Stimulated activated CD8-positive, alpha-beta memory T cell treated with anti-CD3 and anti-CD28 coated beads, Interleukin-7, amount 100 ng/mL, for 1 hour (primary cell): ENCODE measurements at places on chromosomes 11 and 22.

- no peak for DNase-seq
Observed at GRCh38 chr11:83122050-83122449, 34.9 kb upstream of the PCF11 start.

GRCh38 chr11:44282620-44283019 lies 27.3 kb downstream of the ALX4 start:
- DNase-seq: no peak

- no peak for DNase-seq
Observed at GRCh38 chr22:47449508-47450270, 687.2 kb downstream of the TBC1D22A start.

DNA sequence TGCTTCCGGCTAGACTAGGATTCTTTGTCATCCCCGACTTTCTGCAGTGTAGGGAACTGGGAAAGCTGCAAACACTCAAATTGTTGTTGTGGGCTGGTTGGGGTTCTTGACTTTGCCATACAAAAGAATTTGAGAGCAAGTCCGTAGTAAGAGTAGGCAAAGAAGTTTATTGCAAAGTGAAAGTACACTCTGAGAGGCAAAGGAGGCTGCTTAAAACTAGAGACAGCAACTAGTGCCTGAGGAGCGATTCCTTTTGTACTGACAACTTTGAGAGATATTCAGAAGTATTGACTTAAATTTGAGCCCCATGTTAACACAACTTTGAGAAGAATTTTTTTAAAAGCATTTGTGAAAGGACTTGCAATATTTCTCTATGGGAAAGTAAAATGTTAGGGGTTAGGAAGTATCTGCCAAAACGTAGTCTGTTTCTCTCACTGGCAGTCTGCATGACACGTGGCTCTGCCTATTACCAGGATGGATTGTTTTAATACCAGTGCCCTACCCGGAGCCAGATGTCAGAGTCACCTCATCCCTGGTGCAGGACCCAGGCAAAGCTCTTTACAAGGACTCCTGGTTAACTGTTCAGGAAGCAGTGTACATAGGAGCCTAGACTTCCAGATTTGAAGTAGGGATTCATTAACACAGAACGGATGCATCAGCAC lies 85.0 kb upstream of the CLPB start:
- DNase-seq: no peak

GRCh38 chr11:22807391-22807790 lies 22.2 kb downstream of the SVIP start:
- no peak for DNase-seq

DNA sequence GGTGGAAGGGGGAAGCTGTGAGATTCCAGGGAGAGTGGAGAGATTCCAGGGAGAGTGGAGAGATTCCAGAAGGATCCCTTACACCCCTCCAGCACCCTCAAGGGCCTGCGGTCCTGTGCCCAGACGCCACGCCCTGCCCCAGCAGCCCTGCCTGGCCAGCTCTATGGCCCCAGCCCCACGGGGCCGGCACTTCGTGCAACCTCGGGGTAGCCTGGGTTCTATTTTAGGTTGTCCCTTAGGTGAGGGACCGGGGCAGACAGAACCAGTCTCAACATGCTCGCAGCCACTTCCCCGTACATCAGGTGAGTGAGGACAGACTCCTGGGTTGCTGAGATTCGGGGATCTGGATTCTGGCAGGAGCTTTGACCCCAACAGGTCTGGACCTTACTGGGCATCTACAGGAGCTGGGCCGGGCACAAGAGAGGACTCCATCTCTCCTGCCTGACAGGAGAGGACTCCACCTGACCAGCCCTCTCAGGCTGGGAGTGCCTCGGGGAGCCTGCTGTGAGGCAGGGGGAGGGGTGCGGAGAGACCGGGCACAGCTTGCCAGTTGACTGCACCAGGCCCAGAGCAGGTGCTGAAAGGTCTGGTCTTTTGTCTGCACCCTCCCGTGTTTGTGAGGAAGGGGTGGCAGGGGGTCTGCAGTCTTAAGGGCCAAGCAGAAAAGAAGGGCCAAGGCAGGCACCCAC lies 8.5 kb upstream of the ADORA2A start:
- no peak for DNase-seq

DNA sequence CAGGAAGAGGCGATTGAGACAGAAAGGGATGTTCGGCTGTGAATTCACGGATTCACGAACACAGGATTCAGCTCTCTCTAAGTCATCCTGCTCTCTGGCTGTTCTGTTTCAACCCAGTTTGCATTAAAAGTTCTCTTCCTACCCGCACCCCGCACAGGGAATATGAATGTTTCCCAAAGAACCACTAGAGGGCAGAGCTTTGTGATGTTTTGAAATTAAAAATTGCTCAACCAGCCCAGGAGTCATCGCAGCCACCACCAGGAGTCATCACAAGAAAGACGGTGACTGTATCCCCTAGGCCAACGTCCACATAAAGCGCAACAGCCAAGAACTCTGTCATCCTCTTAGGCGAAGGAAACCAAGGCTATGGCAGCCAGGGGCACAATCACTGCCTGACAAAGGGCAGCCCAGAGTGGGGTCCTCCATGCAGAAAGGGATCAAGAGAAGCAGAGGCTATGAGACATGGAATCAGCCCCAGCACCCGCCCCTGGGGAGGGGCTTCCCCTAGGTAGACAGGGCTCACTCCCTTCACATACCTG lies 122.4 kb downstream of the WT1 start:
- DNase-seq: no peak

DNA sequence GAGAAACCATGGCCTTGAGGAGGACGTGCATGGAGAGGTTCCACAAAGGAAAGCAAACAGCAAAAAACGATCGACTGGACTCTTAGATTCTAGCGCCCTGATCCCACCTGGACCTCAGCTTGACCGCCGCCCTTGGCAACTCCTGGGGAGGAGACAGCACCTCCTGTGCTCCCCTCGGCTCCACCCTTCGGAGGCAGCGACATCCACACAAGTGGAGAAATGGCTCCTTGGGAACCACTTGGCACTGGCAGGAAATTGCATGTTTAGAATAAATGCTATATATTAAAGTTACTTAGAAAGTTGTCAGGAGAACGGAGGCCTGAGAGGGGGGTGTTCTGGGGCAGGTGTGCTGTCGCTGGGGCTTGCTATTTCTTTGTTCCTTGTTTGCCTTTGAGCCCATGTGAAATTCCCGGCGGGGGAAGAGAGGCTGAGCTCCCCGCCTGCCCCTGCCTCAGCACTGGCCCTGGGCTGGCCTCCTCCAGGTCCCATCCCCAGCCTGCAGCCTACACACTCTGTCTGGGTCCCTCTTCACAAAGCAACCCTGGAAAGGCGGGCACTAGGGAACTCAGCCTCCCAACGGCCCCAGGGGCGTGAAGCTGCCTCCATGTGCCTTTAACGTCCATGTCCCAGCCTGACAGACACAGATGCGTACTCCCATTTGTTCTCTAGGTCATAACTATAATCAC lies 395.3 kb downstream of the BRD1 start:
- DNase-seq: no peak

- DNase-seq: no peak
Observed at GRCh38 chr11:33976495-33977199, 74.9 kb upstream of the CAPRIN1 start.

DNA sequence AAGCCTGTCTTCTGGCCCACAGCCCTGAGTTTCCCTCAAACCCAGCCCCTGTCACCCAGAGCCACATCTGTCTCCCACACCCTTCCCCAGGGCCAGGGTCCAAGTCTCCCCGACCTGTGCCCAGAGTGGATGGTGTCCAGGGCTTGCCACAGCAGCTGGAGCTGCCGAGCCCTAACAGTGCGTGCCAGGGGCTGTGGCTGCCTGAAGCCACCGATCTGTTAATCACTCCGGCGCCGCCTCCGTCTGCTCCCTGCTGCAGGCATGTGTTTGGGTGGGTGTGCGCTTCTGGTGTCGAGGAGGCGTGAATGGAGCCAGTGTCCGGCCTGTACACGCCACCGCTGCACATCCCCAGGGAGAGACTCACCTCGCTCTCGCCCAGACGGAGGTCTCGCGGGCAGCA lies 26.1 kb downstream of the SHISAL1 start:
- DNase-seq: no peak

GRCh38 chr11:88013508-88014065 lies 161.7 kb downstream of the RAB38 start:
- no peak for DNase-seq

- no peak for DNase-seq
Observed at GRCh38 chr11:27347359-27348339, 15.4 kb downstream of the CCDC34 start.

DNA sequence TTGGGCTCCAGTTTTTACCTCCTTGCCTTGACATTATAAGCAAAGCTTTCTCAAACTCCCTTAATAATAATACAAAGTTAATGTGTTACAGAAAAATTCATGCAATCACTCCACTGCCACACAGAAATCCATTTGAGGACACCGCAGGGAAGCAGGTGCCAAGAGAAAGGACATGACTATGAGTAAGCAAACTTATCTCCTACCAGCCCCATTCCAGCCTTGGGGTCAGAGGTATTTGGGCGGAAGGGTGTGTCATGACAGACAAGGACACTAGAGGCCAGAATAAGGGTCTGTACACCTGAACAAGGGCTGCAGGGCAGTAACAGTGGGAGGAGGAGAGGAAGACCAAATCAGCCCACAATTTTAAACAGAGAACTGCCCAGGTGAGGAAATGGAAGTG lies 5.9 kb downstream of the GNG3 start:
- DNase-seq: no peak

GRCh38 chr11:94602430-94603372 lies 35.5 kb downstream of the PIWIL4 start:
- no peak for DNase-seq
